RCC 7860 (cell line): ENCODE measurements at places on chromosomes 16 and 17.

GRCh38 chr16:9542165-9542755 lies 450.8 kb downstream of the HAPSTR1 start:
- DNase-seq, result no peak

DNA sequence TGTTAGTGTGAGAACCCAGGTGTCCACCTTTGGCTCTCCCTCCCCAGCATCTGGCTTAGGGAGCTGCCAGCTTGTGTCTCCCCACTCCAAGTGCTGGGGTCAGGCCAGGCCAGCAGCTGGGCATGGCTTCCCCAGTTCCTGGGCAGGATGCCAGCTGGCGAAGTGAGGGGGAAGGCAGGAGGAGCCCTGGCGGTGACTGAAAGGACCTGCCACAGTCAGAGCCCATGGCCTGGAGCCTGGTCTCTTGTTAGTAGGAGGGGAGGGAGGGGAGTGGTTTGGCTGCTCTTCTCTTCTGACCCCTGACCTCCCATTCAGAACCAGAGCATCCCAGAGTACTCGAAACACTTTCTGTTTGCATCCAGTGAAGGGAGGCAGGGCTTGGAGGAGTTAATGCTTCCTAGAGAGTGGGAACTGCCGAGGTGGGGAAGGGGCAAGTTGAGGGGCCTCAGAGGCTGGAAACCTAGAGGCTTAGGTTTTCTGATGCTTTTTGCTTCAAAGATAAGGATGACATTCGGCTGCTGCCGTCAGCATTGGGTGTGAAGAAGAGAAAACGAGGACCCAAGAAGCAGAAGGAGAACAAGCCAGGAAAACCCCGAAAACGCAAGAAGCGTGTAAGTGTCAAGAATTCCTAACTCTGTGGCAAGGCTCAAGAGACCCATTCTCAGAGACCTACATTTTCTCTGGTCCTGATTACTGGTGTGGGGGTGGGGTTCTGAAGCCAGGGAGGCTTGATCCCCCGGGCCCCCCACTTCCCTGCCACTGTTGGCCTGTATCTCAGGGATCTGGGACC lies 772 bp downstream of the CHD3 start:
- peak; percentile 79 for DNase-seq

DNA sequence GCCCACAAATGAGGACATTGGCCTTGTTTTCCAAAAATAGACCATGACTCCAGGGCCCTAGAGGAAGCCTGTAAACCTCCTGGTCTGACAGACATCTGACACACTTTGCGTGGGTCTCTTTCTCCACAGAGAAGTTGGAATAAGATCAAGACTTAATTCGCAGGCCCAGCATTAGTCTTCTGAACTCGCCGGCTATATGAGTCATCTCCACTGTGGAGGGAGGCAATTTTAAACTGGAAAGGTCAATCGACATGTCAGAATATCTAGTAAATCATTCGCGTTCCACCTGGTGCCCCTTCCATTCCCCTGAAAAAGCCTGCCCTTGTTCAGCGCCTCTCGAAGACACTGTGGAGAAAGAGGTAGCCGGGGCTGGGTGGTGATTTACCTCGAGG lies 140.1 kb downstream of the CLEC16A start:
- DNase-seq, result peak; percentile 85

DNA sequence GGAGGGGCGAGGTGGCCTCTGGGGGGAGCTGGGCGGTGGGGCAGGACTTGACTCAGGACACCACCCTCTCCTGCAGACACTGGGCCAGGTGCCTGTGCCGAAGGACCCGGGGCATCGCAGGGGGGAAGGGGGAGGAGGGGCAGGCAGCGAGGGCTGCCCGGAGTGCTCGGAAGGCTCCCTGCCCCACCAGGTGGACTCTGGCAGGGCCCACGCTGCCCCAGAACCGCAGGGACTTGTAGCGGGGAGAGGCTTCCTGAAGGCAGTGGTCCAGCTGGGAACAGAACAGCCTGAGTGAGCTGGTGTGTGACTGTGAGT lies 4.4 kb upstream of the HCRT start:
- DNase-seq, result no peak

DNA sequence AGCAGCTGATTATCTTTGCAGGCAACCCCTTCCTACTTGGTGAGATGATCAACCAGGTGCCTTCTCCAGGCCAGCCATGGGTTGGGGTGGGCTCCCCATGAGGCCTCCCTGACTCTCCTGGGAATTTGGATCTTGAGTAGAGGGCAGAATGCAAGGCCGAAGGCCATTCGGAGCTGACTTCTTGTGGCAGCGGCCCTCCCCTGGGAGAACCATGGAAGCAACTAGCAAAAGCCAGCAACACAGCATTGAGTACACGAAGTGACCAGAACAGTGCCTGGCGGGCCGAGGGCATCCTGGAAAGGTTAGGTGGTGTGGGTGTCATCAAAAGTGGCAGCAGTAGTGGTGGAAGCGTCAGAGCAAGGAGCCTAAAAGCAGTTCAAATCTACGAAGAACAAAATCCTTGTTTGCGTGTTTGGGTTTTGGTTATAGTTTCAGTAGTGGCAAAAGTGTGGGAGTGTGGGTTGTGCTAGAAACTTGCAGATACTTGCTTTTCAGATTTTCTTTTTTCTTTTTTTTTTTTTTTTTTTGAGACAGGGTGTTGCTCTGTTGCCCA lies 2.0 kb upstream of the ALDH3A1 start:
- no peak for DNase-seq

DNA sequence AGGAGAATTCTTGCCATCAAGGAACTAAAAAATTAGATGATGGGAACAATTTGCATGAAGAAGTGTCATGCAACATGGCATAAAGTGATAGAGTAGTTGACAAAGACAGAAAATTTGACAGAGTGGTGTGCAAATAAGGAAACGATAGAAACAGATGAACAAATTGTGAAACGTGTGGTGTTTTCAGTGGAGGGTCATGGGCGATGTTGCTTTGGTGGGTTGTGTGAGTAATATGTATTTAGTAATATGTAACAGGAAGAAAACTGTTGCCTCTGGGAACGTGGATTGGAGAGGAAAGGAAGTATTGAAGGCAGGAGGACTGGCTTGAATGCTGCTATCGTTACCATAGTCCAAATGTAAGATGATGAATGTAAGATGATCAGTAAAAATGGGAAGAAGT lies 3.6 kb downstream of the COX10 start:
- no peak for DNase-seq

DNA sequence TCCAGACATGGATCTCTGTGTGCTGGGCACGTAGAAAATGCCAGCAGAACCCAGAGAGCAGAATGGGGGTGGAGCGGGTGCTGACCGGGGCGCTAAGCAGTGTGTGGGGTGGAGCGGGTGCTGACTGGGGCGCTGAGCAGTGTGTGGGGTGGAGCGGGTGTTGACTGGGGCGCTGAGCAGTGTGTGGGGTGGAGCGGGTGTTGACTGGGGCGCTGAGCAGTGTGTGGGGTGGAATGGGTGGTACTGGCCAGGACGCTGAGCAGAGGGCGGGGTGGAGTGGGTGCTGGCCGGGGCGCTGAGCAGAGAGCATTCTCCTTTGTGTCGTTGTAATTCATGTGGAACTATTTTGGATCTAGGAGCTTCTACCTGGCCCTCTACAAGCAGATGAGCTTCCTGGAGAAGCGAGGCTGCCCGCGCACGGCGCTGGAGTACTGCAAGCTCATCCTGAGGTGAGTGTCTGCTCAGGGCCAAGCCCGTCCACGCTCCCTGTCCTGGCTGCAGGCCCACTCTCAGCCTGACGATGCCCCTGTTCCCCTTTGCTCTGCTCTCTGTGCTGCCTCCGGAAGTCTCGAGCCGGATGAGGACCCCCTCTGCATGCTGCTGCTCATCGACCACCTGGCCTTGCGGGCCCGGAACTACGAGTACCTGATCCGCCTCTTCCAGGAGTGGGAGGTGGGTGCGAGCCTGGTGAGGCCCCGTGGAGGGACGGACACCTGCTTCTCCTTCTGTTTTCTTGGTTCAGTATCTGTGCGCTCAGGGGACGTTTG lies 20.3 kb upstream of the MC1R start:
- no peak for DNase-seq

DNA sequence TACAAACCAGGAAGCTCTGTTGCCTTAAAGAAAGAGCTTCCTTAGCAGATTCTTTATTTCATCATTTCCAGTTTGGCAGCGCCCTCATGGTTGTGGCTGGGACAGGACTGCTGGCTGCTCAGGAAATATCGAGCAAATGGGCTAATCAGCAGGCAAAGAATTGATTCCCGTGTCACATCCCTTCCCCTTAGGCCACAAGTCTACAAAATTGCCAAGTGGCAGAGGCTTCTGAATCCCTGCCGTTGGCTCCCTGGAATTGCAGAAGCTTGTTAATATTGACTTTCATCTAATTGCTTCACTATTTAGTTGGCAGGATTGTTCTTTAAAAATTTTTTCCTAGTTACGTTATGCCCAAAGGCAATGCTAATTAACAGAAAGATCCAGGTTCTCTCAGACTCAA lies 456.3 kb upstream of the ERCC4 start:
- DNase-seq, result no peak

DNA sequence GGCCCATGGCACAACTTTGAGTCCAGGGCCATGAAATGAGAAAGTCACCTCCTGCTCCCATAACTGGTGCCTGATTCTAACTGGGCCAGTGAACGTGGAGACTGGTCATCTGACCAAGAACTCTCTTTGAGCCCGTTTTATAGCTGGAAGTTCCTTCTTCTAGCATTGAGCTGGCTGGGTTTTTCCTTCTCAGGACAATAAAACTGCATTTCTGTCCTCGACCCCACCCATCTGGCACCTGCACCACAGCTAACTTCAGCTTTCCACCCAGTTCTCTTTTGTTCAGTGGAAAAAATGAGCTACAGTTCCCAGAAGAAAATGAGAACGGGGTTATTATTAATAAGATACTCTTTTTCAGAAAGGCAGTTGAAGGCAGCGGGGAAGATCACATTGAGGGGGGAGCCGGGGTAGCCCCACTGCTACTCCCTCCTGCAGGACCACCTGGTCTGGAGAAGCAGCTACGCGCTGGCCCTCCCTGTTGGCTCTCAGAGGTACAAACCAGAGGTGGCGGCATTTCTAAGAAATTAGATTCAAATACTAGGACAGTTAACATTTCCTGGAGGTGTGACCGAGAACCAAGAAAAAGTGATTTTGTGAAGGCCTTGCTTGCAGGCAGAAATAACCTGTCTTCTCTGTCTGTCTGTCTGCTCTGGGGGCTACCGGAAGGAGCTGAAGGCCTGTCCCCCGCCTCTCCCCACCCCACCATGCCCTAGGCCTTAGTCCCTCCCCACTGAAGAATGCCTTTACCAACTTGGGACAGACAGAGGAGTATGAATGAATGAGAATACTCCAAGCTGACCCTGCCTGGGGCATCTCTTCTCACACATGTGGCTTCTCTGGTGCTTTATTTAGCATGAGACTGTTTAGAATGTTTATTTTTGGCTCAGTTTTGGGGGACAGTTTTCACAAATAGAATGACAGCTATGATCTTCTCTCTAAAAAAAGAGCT lies 123.9 kb downstream of the XYLT1 start:
- no peak for DNase-seq

DNA sequence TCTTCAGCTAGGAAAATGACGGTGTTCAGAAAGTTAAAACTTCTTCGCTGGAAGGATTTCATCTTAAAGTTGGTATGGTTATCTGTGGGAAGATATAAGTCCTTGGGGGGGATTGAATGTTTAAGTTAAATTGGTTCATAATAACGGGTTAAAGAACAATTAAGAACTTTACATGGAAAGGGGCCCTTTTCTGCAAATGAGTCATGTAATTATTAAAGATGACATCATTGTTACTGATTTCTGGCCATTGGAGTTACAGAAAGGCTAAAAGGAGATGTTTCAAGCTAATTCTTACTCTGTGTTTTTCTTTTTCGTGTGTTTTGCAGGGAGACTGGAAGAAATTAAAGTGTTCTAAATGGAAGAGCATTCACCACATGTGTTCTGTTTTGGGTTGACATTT lies 20.6 kb upstream of the ABCA3 start:
- no peak for DNase-seq

DNA sequence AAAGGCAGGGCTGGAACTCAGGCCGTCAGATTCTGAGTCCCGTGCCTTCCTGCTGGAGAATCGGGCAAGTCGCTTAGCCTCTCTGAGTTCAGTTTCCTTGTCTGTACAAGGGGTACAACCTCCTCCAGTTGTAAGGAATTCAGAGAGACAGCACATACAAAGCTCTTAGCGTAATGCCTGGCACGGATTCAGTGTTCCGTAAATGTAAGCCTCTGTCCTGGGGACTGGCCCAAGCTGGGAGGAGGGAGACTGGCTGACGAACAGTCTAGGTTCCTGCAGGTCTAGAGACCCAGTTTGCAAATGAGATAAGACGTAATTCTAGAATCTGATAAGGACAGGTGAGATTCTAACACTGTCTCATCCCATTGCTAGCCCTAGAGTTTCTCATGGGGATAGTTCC lies 9.9 kb downstream of the METTL22 start:
- DNase-seq, result no peak

DNA sequence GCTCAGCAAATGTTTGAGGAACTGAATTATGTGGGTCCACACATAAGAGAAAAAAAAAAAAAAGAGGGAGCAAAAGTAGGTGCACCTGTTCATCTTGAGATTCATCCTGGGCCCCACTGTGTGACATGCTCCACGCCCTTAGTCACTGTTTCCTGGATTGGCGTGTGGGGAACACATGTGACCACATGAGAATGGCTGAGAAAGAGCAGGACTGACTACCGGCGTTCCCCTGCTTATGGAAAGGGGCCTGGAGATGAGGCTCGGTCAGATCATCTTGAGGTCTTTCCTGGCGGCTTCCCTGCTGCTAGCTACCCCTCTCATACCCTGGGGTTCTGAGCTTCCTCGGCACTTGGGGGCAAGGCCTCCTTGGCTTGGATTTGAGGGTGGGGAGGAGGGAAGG lies 3.9 kb downstream of the DEXI start:
- no peak for DNase-seq

DNA sequence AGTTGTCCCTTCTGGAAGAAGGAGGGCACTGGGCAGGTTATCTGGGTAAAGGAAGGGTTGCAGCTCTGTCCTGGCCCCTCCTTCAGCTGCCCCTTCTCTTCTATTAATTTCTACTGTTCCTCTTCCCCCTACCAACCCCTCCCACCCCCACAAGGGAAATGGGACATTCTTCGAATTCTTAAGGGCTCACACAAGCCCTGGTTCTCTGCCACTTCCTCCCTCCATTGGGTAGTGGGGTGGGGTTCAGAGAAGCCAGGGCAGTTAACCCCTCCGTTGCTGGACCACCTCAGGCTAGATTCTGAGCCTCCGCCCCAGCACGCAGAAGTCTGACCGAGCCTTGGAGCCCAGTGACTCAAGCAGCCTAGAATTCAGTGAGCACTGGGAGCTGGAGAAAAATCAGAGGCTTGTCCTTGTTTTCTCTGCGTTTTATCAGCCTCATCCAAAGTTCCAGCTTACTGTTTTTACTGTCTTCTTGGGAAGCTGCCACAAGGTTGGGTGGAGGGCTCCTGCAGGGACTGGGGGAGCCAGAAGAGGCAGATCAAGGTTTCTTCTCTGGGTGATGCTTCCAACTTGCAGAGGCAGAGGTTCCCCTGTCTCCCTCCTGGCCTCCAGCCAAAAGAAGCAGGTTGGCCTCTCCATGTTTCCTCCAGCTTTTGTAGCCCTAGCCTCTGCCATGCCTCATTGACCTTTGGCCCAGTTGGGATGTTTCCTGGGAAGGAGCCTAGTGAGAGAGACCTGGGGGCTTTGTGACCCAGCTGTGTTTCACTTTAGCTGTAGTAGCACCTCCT lies 10.2 kb downstream of the LASP1 start:
- DNase-seq, result peak; percentile 92

DNA sequence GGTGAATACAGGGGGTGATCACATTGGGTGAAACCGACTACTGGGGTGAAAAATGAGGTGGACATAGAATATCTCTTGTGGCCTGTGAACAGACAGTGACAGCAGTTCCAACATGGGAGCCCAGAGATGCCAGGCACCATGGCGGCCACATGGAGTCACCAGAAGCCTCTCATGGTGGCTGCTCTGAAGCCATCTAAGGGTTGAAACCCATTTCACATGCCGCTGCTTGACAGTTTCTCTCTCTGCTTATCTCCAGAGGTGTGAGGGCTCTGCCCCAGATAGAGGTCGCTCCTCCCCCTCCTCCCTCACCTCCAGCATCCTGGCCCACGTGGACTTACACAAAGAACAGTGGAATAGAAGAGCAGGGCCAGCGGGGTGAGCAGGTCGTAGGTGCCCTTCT lies 37.9 kb upstream of the PIK3R6 start:
- no peak for DNase-seq
